ENCODE measurements at places on chromosomes 3 and 15.

DNA sequence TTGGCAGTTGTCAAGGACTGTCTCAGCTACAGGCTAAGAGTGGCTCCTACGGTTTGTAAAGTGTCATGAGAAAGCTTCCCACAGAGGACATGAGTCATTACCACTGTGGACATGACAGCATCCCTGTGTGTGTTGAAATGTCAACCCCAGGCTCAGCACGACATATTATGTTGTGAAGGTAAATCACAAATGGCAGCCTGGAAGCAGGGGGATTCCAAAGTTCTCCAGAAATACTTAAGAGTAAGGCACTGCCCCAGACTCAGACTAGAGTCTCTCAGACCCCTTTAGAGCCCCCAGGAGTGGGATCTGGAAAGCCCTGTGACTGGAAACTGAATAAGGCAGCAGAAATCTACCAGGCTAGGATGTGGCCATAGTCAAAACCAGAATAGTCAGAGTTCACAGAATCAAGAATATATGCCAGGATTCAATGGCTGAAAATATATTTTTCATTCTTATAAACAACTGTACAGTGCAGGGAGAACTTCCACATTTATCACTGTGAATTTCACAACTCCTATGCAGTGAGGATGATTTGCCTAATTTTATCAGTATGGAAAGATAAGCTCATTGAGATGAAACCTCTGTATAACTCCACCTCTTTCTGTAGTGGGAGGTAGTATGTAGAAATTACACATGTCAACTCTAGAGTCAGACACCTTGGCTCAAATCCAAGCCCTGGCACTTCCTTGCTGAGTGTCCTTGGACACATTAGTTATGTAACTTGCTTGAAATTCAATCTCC, 237.1 kb upstream of the CFAP20DC start:
- no peak for DNase-seq

- no peak for DNase-seq
Measured at GRCh38 chr3:30073622-30074021, 532.8 kb upstream of the TGFBR2 start.

GRCh38 chr3:151985787-151986430, 112.5 kb downstream of the SUCNR1 start:
- DNase-seq, result no peak

GRCh38 chr3:184016169-184016570, 1.5 kb downstream of the ABCC5 start:
- DNase-seq, result no peak

DNA sequence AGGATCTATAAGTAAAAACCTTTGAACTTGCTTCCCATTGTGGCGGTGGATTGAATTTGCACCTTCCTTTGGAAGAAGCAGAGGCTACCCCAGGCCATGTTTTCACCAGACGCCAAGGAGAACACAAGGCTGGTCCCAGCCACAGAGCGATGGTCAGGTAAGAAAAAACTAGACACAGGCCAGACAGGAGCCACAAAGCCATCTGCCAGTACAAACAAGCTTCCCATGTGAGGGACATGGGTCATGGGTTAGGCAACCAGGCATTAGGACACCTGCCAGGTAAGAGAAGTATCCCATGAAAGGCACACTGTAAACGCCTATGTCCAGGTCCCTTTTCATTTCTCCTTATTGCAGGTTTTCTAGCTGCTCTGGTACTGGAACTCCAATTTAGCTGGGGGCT, 190.2 kb downstream of the KLF13 start:
- no peak for DNase-seq

DNA sequence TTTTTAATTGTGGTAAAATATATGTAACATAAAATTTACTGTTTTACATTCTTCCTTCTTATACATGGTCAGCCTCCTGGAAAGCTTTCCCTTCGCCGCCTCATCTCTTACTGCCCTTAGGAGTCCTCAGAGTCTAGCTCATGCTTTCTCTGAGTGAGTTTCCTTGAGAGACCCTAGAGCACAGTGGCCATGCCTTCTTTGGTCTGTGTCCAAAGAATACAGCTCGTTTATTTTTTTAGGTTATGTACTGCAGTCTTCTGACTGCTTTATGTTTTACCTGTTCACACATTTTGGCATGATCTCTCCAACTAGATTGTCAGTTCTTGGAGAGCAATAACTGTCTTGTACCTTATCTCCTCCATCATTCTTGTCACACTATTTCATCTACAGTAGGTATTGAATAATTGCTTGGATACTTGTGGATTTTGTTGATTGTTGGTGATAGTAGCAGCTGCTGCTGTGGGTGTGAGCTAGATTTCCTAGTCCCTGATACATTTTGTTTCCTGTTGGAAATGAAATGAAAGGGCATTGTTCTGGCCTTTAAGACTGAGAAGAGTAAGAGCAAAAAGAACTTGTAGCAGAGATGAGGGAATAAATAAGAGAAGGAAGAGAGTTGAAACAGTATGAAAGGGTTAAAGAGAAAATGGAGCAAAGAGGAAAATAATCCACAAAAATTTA, 10.9 kb downstream of the ARIH2 start:
- DNase-seq, result no peak

GRCh38 chr3:170865209-170866094, 4.5 kb downstream of the RPL22L1 start:
- no peak for DNase-seq

DNA sequence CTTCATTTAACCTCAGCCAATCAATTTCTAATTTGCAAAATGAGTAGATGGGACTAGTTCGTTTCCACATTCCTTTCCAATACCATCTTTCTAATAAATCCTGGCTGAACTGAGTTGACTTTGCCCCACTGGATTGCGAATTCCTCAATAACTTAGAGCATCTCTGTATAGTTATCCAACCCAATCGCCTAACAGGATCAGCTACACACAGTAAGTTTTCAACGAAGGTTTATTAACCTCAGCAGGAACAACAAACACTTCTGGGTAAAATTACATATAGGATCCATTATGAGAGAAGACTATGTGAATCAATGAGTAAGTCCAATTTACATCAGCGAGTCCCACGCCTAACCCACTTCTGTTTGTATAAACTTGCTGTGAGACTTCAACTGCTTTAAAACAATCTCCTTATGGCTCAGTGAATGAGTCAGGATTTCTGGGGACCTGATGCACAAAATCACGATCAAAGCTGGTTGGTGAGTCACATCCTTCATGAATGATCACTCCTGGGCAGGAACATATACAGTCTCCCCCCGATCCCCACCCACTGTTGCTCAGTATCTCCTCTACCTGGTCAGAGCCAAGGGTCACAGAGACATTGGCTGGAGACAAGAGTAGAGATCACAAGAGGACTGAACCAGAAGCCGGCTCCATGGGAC, 142.8 kb downstream of the EDEM1 start:
- no peak for DNase-seq

- no peak for DNase-seq
Measured at GRCh38 chr3:15204005-15204404, 2.0 kb upstream of the CAPN7 start.

- no peak for DNase-seq
Measured at GRCh38 chr3:113685956-113686721, 10.3 kb downstream of the USF3 start.

- DNase-seq, result peak; percentile 39
Measured at GRCh38 chr3:157045238-157045850, 114.6 kb downstream of the CCNL1 start.

GRCh38 chr3:47006145-47006651, 26.7 kb downstream of the NBEAL2 start:
- no peak for DNase-seq

DNA sequence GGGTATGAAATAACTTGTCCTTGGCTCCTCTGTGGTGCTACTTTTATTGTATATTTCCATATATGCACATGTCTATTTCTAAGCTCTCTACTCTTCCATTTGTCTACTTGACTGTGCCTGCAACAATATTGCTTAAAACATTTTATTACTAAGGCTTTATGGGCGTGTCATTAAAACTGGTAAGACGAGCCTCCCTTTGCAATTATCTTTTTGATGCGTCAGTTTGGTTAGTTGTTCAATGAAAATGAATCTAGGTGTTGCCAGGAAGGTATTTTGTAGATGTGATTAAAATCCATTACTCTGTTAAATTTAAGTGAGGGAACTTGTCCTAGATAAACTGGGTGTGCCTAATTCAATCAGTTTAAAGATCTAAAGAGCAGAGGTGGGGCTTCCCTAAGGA, 12.9 kb upstream of the TRA2B start:
- no peak for DNase-seq

DNA sequence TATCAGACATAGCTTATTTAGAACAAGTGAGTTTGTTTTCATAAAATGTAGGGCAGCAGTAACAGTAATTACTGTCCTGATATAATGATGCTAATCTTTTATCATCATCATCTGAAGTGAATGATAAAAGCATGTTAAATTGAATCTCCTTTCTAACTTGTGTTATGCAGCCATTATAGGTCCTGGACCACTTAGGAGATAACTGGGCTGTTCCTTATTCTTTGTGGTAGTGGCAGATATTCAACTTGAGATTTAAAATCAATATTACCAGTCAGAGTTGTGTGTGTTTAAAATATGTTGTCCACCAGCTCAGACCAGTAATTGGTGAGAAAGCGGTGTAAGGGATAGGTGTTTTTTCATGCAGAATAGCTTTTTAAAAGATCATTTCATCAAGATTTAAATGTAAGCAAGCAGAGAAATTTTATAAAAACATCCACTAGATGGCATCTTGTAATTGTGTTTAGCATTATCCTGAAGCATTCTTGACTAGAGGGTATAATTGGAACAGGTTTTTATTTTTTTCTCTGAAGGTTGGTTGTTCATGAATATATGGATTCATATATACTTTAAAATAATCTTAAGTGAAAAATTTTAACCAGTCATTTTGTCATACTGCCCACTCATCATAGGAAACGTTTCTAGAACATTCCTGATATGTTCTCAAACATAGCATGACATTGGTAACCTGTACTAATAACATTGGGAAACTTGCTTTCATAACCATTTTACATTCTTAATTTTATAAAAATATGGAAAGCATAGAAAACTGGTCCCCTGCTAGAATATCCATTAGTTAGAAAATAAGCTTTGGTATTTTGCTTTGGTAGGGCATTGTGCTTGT, 153.9 kb downstream of the BBX start:
- DNase-seq, result peak; percentile 16

DNA sequence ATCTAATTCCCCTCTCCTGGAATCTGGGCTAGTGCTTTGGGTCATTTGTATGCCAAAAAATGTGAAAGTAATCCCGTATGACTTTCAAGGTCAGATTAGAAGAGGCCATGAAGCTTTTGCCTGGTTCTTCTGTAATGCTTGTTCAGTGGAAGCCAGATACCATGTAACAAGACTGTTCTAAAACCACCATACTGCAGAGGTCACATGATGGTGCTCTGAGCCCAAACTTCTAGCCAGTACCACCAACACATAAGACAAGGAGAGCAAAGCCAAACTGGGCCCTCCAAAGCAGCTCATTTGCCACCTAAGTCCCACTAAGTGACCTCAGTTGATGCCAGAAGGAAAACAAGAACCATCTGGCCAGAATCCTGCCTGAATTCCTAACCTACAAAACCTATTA, 64.3 kb upstream of the MELTF start:
- DNase-seq, result no peak

DNA sequence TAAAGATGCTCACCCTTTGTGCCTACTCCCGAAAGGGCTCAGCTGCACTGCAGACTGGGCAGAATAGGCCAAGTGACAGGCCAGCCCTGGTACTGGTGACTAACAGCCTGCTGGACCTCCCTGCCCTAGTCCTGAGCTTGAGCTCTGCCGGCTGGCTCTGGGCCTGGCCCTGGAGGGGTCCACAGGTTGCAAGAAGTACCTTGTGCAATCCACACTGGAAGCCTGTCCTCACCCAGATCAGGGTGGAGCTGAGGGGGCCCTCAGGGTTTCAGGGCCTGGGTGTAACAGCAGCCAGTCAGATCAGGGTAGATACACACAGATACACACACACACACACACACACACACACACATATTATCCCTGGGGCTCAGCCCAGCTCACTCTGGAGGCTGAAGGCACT, 27.3 kb upstream of the PLA2G4D start:
- DNase-seq, result no peak

DNA sequence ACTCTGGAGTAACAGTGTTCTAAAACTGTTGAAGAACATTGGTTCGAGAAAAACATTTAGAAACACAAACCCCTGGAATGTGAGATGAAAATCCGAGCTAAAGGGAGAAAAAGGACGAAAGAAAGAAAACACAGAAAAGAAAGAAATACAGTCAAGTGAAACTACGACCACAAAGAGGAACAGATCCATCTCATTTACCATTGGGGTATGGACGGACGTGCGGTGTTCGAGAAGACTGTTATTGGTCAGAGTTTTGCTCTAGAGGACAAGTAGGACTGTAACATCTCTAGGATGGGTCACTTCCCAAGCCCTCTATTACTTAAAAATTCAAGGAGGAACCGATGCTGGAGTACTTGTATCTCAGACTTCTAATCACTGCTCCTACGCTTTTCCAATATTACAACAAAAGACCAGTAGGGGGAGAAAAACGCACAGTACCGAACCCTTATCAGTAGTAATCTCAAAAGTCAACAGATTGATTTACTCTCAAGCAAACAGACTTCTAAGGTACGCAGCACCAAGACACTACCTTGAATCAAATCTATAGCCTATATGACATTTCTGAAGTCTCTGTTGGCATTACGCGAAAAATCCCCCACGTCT, 1.1 kb upstream of the PIK3CA start:
- peak; percentile 49 for DNase-seq

DNA sequence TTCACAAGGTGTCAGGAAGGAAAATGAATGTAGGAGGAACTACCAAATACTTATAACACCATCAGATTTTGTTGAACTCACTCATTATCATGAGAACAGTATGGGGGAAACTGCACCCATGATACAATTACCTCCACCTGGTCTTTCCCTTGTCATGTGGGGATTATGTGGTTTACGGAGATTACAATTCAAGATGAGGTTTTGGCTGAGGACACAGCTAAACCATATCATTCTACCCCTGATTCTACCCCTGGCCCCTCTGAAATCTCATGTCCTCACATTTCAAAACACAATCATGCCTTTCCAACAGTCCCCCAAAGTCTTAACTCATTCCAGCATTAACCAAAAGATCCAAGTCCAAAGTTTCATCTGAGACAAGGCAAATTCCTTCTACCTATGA, 17.1 kb upstream of the PLSCR1 start:
- no peak for DNase-seq

DNA sequence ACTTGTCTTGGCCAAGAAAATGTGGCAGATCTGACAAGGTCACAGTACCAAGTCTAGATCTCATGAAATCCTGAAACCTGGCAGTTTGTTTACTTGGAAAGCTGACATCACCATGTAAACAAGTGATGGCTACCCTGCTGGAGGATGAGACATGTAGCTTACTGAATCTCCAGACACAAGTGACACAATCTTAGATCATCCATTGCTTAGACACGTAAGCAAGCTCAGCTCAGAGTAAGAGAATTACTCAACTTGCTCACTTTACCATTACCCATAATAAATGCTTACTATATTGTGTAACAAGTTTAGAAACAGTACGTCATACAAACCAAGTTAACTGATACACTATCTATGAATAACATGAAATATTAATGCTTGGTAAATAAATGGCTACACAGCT, 263.8 kb downstream of the TBC1D5 start:
- DNase-seq, result no peak

DNA sequence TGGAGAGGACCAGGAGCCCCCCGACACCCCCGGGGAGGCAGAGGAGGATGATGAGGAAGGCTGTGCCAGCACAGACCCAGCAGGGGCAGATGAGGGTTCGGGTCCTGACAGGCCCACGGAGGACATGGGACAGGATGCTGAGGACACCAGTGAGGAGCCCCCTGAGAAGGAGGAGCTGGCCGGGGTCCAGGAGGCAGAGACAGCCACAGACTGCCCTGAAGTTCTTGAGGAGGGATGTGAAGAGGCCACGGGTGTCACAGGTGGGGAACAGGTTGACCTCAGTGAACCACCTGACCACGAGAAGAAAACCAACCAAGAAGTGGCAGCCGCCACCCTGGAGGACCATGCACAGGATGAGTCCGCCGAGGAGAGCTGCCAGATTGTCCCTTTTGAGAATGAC, 909 bp downstream of the FGD5 start:
- no peak for DNase-seq
